Stimulated activated CD8-positive, alpha-beta memory T cell treated with anti-CD3 and anti-CD28 coated beads, Interleukin-7, amount 100 ng/mL, for 1 hour (primary cell): ENCODE measurements at places on chromosomes 2 and 18.

DNA sequence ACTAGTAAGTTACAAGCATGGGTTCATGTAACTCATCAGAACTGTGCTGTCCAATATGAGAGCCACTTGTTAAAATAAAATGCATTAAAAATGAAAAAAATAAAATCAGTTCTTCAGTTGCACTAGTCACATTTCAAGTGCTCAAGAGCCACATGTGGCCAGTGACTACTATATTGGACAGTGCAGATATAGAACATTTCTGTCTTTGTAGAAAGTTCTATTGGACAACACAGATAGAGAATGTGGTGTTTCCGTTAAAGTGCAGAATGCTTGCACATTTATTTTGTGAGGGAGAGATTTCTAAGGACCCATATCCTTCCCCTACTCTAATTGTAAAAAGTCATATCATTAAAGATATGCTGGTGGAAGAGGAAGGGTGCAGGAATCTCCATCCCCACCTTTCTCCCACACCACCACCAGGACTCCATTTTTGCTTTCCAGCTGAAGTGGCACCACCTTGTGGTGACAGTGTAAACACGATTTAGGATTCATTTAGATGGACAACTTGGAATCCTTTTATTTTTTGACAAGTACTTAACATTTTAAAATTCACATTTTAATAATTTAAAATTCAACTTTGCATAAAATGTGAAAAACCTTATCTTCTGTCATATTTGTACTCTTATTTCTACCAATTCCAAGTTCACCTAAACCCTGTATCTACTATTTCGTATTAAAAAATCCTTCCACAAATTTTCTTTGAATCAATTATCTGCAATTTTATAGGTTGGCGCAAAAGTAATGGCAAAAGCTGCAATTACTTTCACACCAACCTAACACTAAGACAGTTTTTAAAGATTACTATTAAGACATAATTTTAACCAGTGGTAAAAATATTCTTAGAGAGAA lies 9.4 kb upstream of the CD302 start:
- no peak for DNase-seq

DNA sequence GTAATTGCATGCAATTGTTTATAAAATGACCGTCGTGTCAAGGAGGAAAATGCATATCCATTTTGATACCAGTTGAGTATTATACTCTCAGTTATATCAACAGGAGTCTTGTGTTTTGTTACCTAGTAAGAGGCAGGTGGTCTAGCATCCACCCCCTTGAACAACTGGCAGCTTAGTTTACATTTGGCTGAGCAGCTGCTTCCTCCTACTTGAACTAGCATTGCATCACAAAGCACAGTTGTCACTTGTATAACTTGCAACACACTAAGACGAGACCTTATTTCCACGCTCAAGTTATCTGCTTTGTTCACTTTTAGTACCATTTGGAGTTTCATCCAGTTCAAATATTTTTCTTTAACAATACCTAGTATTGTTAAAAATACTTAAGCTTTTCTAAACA lies 75.4 kb upstream of the UBE2E3 start:
- no peak for DNase-seq

- DNase-seq: no peak
These were observed 2170.5 kb upstream of the PIK3C3 start for GRCh38 chr18:39784541-39784940.

DNA sequence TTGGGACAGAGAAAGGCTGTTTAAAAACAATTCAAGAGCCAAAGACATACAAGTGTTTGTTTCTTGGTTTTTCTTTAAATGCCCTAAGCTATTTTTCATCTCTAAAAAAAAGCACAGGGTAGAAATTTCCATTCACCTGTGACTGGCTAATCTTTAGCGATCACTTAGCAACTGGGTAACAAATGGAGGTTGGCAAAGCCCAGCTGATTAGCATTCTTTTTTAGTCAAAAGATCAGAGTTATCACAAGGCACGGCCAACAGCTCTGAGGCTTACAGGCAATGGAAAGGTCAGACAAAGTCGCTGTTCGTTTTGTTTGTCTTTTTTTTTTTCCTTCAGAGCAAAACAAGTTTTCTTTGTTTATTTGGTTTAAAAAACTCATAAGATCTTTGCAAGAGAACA lies 29.0 kb upstream of the TTR start:
- no peak for DNase-seq

DNA sequence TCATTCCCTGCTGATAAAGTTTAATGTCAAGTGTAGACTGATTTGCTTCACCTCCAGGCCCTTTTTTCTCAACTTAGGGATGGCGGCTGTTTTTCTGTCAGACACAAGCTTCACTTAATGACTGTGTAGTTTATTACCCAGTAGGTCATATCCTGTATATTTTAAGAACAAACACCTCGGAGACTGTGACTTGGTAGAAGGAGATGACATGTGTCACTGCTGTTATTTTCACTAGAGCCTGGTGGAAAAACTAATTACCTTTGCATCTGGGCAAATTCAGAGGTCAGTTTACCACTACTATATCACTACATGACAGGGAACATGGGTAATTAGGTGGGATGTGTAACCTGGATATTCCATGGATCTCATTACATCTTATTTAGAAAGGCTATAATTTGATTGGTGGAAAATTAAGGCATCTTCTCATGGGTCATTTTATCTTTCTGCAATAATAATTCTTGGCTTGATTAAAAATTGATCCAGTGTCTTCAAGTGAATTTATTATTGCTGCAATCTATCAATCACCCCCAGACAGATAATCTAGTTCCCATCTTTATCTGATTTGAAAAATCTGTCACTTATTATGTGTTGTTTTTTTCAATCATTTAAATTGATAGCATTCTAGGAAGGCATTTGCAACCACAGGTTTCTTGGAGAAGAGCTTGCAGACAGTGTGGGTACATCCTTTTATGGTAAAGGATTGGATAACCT lies 353.8 kb upstream of the SPRED2 start:
- no peak for DNase-seq

GRCh38 chr2:238727585-238728329 lies 120.1 kb upstream of the TWIST2 start:
- no peak for DNase-seq

DNA sequence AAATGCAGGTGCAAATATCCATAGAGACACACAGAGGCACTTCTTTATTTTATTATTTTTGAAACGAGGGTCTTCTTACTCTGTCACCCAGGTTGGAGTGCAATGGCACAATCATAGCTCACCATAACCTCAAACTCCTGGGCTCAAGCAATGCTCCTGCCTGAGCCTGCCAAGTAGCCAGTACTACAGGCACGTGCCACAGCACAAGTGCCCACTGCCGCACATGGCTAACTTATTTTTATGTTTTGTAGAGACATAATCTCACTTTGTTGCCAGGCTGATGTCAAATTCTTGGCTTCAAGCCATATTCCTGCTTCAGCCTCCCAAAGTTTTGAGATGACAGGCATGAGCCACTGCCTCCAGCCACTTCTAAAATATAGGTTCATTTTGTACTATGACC lies 537.6 kb downstream of the THSD7B start:
- no peak for DNase-seq

- peak; percentile 52 for DNase-seq
These were observed 4.0 kb upstream of the WNT10A start for GRCh38 chr2:218876562-218877219.
